ENCODE measurements at places on chromosomes 6 and 20.

DNA sequence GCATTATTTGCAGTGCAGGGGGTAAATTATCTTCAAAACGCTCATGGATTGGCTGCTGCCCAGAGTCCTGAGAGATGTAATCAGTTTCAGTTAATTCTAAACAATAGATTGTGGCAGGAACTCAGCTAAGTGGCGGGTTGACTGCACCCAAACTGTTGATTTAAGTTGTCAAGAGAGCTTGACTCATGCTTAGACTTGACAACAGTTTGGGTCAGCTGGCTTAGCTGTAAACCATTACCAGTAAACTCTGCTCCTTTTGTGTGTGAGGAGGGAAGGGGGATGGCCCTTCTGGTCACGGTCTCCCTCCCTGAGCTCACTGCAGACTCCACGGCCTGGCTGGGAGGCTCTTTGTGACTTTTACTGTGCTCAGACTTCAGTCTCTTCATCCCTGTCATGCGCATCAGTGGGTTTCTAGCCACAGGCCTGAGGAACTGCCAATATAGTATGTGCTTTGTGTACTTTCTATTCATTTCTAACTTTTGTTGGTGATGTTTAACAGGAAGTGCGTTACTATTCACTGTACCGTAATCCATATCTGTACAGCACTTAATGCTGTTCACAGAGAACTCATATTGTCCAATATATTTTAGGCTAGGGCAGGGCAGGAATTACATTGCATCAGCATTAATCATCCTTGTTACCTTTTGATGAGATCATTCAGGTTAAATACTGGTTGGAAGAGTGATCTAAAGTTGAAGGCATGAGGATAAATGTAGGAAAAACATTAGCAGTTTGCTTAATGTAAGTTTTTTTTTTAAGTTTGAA is 488.3 kb downstream of the CDKAL1 start:
- DNase-seq = peak; percentile 96

DNA sequence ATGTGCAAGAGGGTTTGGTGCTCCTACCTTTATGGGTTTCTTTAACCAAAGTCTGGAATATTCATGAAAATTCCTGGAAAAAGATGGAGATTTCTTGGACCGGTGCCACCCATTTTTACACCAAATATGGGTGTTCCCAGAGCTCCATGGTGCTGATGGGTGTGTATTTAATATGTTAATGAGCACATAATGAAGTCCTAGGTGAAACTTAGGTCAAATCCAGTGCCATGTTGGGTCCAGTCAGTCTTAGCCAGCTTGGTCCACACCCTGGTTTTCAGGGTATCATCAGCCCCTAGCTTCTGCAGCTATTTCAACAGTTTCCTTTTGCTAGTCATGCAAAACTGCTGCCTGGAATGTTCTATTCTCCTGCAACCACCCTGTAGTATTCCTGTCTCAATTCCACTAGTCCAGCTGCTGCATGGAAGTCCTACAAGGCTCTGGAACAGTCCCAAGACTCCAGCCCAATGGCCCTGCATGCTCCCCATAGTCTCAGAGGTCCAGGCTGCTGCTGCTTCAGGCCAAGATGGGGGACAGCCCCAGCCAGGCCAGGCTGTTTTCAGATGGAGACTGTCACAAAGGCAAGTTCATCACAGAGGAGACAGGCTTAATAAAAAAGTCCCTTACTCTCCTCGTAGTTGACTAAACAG is 31.8 kb downstream of the CST9L start:
- no peak for DNase-seq

DNA sequence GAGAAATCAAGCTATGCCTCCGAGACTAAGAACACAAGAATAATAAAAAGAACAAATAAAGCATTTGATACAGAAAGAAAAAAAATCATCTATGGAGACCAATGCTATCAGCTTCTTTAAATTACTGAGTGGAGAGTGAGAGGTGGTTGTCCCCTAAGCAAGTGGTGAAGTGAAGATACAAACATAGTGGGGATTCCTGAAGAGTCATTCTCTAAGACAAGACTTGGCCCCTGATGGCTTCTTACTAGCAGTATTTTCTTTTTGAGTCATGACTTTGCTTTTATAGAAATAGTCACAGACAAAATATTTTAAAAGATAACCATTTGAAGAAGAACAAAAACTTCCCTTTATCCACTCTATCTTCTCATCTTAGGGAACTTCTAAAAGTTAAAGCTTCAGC is 261.4 kb upstream of the PRDM1 start:
- DNase-seq = no peak

DNA sequence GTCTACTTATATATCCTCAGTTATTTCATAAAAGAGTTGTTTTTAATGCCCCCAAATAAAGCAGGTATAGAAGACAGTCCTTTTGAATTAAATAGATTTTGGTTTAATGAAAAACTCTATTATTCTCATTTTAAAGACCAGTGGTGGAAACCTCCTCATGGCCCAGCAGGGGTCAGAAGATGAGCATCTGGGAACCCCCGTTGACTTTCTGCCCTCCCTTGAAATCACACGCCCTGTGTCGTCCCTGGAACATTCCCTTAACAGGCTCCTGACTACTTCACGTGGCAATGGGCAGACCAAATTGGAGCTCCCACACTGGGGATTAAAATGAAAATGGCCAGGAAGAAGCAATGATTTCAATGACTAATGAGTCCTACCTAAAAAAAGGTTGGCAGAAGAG is 220.9 kb downstream of the KIF16B start:
- DNase-seq = no peak

DNA sequence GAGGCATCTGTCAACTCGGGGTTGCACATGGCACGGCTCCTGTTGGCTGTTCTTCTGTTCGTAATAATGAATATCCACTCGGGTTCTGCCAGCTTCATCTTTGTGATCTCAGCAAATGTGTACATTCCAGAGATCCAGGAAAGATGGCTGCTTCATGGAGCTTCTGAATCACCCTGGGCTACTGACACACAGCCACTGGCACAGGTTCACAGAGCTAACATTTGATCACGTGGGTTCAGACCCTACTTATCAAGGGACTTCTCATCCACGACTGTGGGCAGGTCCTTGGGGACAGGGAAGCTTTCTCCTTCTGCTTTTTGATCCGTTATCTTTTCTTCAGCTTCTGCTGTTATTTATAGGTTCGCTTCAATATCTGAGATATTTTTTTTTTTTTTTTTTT is 18.1 kb downstream of the PPP1R3G start:
- peak; percentile 10 for DNase-seq

DNA sequence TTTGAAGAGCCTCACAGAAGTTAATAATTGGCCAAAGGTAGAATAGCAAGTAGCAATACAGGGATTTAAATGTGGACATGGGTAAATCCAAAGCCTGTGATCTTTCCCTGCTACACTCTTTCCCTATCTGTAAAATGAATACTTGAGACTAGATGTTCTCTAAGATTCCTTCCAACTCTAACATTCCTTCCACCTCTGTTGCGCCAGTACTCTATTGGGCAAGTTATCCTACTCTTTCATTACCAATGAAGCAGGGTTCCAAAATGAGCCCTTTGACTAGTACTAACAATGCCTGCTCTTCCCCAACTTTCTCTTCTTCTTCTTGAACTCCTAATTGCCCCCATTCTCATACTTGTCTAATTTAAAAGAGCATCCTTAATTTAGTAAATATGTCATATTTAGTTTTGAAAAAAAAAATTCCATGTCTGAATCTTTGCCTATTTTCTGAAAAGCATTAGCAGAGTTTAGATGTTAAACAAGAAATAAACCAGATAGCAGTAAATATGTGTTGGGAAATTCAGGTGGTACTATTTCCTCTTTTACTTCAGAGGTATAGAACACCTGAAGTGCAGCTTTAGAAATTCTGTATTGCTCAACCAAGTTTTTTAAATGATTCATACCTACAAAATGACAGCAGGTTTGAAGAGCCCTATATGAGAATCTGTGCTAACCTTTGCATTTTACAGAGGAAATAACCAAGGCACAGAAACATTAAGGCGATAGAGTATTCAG is 35.1 kb upstream of the RSPO3 start:
- no peak for DNase-seq

DNA sequence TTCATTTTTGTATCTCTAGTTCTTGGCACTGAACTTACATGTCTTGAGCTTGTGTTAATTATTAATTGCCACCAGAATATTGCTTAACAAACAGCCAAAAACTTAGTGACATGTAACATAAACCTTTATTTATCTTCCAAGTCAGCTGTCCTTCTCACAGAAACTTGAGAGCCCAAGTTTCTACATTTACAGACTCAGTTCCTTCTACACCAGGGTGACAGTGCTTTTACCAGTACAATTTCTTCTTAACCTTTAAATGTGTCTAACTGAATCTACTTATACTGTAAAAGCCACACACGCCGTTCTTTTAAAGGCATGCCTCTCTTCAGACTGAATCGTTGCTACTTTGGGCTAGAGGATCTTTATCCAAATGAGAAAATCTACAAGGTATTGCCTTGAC is 539.2 kb downstream of the GRIK2 start:
- DNase-seq = no peak

GRCh38 chr6:6826961-6827360 is 238.4 kb downstream of the LY86 start:
- DNase-seq = no peak

DNA sequence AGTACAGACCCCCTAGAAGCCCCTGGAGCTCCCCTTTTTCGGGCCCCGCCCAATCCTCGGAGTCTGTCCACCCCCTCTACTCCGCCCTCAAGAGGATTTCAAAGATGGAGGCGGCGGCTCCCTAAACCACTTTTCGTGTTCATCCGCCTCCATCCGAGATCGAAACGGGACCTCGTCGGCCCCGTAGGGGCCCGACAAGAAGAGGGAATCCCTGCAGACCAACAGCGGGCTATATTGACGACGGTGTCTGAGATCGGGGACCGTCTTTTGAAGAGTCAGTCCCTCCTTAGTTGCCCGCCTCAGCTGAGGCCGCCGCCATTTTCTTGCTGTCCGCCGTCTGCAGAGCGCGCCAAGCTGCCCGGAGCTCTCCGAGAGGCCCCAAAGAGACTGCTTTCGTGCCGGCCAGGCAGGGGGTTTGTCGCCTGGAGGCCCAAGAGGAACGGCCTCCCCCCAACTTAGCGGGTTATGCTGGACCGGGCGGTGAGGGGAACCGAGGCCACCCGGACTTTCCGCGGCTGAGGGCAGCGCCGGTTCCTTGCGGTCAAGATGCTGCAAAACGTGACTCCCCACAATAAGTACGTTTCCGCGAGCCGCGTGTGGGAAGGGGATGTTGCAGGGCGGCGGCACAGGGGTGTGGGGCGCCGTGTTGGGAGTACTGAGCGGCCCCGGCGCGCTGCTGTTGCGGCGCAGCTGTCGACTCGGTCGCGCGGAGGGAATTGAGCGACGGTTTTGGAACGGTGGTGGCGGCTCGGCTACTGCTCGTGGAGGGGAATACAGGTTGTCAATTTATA is 4.2 kb downstream of the BRD2 start:
- peak; percentile 32 for DNase-seq

DNA sequence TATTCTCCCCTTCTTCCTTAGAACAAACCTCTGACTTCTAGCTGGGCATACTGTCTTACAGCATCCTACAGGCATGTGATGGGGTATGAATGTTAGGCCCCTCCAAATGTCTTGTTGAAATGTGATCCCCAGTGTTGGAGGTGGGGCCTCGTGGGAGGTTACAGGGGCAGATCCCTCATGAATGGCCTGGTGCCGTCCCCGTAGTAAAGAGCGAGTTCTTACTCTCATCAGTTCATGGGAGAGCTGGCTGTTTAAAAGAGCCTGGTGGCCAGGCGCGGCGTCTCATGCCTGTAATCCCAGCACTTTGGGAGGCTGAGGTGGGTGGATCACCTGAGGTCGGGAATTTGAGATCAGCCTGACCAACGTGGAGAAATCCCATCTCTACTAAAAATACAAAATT is 15.5 kb downstream of the OVOL2 start:
- DNase-seq = no peak

DNA sequence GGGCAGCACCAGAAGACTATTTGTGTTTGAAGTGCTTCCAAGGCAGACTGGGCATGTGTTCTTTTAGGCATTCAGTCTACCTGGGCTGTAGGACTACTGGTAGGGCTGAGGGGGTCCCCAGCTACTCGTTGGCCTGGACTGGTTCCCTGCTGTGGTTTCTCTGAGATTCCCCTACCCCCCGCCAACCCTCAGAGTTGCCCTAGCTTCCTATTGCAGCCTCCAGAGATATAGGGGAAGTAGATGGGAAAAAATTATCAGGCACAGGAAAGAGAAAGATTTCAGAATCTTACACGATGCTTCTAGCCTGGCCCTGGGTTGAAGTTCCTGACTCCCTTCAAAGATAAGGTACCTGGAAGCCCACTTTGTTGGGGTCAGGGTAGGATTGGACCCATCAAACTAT is 22.5 kb downstream of the BRPF3 start:
- DNase-seq = no peak

DNA sequence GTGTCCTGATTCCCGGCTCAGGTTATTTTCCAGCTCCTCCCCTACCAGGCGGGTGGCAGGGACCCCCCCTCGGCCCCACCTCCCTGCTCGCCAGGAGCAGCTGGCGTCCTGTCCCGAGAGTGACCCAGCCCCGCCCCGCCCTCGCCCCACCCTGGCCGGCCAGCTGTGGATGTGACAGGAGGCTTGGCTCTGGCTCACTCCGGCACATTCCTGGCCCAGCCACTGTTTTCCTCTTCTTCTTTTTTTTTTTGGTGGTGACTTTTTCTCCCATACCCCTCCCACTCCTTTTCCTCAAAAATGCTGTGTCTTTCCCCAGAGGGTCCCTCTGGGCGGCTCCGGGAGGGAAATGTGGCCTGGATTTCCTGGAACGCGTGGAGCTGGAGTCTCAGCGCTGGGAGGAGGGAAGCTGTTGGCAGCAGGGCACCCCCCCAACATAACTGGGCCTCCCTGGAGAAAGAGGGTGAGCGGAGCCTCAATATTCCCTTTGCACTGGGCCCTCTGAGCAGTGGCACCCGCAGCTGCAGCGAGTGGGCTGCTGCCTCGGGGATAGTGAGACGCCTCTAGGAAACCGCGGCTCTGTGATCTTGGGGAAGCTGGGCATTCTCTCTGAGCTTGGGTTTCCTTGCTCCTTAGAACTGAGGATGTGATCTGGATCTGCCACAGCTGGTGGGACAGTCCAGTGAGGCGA is 28.3 kb upstream of the CSNK2A1 start:
- peak; percentile 11 for DNase-seq
